Fibroblast of skin of left quadriceps (primary cell): ENCODE measurements at places on chromosomes 4 and X.

- no peak for DNase-seq
These were observed 4.0 kb downstream of the HAND2 start for GRCh38 chr4:173526027-173526482.

- DNase-seq, result no peak
These were observed 8.2 kb downstream of the SH3TC1 start for GRCh38 chr4:8207314-8207713.

DNA sequence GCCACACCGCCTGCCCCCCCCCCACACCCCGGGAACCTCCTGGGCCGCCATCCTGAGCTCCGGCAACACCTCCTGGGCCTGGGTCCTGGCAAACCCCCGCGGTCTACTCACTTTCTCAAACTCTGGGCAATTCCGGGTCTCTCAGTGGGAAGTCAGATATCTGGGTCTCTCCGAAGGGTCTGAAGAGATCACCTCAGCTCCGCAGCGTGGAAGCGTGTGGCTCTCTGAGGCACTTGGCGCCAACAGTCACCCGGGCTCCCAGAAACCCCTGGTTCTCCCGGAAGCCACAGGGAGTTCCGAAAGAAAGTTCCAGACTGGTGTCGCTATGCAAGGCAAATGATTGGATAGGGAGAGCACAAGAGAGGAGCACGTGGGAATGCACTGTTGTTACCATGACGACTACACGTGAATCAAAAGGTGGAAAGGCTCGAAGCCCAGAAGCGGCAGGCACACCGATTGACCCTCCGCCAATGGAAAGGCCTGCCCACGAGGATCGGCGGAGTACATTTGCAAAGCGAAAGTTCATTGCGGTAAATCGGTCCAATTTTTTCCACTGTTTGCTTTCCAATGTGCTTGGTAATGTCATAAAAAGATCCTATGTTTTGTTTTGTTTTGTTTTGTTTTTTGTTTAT, at the start of gene PNMA6E:
Gene PNMA6E (minus strand): TSS at position 218 of the 632 bp plus-strand sequence. CDS start 2,501 bp downstream, outside the sequence.
- no peak for DNase-seq

GRCh38 chr4:26093551-26093950, 179.5 kb downstream of the SMIM20 start:
- DNase-seq, result no peak

DNA sequence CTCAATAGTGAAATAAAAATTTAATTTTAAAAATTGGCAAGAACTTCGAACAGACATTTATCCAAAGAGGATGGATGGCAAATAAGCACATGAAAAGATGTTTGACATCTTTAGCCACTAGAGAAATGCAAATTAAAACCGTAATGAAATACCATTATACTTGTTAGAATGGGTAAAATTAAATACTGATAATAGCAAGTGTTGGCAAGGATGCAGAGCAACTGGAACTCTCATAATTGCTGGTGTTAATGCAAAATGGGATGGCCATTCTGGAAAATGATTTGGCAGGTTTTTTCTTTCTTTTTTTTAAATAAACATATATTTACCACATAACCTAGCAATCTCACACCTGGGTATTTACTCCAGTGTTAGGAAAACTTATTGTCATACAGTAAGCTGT, 51.7 kb downstream of the HERC3 start:
- DNase-seq, result no peak

- no peak for DNase-seq
These were observed 42.9 kb upstream of the PROM1 start for GRCh38 chr4:16126714-16127113.

DNA sequence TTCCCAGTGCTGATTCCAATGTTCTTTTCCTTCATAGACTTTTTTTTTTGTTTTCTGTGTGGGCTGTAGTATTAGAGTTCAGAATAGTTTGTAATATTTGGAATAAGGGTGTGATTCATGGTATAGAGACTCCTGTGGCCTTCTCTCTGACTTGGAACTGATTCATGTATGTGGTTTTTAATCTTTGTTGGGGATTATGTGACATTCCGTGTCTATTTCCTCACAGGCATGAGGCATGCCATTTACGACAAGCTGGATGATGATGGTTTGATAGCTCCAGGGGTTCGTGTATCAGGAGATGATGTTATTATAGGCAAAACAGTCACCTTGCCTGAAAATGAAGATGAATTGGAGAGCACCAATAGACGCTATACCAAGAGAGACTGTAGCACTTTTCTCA, 44.4 kb downstream of the POLR2B start:
- peak; percentile 86 for DNase-seq

DNA sequence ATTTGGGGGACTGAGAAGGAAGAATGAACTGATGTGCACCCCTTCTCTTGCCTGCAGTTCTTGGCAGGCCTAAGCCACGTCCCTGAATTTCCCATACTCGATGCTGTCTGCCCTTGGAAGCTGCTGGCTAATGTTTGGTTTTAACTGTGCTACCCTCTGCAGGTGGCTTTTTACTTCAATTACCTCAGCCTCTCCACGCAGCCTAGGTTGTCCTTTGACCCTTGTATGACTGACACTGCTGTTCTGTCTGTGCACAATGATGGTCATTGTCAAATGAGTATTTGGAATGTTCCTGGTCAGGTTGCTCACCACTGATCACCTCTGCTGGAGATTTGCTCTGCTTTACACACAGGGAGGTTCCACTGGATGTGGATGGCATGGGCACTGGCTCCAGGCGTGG, 137.1 kb downstream of the ZNF518B start:
- no peak for DNase-seq

DNA sequence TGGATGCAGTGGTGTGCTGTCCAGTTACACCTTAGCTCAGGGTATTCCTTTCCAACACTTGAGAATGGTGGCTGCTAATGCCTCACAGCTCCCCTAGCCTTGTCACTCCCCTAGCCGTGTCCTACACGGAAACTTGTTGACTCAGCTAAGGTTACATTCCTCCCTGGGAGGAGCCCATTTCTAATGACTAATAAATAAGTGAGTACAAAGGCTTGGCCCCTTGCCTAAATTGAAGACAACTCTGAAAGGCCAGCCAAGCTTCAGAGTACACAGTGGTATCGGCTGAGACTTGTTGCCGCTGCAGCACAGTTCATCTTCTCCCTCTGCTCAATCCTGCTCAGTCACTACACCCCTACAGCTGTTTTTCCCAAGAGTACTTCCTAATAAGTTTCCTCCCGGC, 21.2 kb upstream of the SLC25A31 start:
- DNase-seq, result peak; percentile 18

DNA sequence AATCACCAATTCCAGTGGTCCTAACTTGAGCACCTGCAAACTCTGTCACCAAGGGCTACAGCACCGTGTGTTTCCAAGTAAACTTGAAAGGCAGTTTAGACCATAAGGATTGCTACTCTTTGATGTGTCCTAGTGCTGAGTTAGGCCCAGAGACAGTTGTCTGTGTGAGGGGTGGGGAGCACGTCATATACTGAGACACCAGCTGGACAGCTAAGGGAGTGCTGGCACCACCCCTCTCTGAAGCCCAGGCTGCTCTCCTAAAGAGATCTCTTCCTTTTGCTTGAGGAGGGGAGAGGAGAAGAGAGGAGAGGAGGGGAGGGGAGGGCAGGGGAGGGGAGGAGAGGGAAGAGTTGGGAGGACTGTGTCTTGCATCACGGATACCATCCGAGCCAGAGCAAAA, 218.7 kb upstream of the TACR3 start:
- DNase-seq, result no peak

DNA sequence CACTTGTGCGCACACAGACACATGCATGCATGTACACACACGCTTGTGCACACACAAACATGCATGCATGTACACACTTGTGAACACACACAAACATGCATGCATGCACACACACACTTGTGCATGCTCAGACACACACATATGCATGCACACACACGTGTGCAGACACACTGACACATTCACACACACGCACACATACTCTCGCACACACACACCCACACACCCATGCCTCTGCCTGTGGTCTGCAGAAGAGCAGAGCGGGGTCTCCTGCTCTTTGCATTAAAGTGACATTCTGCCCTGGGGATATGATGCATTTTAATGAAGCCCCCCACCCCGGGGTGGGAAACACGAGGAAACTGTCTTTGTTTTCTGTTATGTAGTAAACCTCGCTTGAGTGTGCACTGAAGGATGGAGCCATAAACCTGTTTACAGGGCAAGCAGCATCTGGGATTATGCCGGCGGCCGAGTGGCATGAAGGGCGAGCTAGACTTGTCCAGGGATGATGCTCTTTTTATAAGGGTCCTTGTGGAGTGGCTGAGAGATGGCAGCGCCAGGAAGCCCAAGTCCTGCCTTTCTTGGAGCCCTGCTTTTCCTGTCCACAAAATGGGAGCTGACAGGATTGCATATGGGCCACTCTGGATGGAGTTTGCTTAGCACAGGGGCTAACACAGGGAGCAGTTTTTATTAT, 17.8 kb downstream of the PSAPL1 start:
- no peak for DNase-seq

- DNase-seq, result no peak
These were observed 111.8 kb downstream of the TMEM144 start for GRCh38 chr4:158322109-158322508.

DNA sequence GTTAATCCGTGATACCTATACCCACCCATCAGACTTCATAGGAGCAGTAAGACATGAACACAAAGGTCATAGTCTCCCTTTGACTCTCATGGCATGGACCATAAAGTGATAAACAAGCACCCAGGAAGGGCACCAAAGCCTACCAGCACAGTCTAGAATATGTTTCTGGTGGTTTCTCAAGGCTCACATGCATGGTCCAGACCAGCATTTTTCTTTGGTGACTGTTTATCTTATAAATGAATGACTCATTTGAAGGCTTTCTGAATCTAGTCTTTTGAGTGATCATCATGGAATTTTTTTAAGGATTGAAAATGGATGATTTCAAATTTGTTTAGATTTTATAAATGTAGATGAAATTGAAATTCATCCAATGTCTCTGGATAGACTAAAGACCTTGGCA, 32.0 kb upstream of the AMELX start:
- no peak for DNase-seq

DNA sequence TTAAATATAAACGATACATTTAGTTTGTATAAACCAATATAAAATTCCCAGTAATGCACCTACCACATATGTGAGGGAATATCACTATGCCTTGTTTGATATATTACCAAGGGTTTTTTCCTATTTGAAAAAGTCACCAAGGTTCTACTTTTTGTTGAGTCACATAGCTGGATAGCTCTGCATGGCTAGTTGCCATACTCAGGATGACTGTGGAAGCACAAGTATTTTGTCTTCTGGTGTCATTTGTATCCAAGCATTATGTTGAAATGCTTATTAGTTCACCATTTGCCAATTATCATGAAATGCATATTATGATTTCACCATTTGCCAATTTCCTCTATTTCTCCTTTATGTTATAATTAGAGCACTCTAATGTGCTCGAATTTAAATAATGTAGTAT, 162.7 kb upstream of the TTC29 start:
- no peak for DNase-seq

DNA sequence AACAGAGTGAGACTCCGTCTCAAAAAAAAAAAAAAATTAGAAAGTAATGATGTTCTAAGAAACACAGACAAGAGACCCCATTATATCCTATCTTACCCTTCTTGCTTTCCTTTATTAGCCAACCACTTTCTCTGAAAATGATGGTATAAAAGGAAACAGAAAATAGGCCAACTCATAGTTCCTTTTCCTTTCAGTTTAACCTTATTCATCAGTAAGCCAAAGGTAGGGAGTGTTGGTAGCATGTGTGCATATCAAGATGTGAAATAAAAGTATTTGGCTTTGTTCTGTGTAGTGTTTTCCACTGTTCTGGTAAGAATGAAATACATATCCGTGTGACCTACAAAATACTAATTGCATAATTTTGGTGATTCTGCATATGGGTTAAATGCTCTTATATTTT, 266.6 kb downstream of the ZNF674 start:
- no peak for DNase-seq

GRCh38 chr4:149766135-149766534, 49.5 kb downstream of the IQCM start:
- no peak for DNase-seq

GRCh38 chr4:118037955-118038354, 3.7 kb downstream of the NDST3 start:
- DNase-seq, result no peak

GRCh38 chr4:56077676-56078075, 128.9 kb downstream of the CEP135 start:
- no peak for DNase-seq

- no peak for DNase-seq
These were observed 8.2 kb downstream of the MID1 start for GRCh38 chrX:10612215-10612614.

DNA sequence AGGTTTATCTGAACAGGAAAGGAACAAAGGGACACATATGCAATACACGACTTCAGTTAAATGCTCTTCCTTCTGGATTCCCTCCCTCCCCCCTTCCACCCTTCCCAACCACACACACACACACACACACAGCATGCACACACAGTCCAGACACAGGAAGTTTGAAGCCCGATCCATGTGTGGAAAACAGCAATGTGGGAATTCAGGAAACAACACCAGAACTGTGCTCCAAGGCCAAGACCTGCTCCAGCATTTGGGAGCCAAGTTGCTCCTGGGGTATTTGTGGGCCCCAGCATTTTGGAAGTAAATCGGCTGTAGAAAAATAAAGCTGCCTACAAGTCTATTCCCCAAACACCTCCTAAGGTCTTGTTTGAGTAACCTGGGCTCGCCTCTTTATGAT, 5.6 kb upstream of the AMOT start:
- DNase-seq, result no peak

- no peak for DNase-seq
These were observed 776 bp downstream of the CEP44 start for GRCh38 chr4:174284487-174284886.

GRCh38 chrX:10050481-10050880, 83.3 kb downstream of the CLDN34 start:
- DNase-seq, result no peak

GRCh38 chr4:76160355-76160754, 12.2 kb upstream of the NUP54 start:
- no peak for DNase-seq

GRCh38 chr4:151566053-151566452, 157.1 kb downstream of the FHIP1A start:
- DNase-seq, result no peak

- DNase-seq, result no peak
These were observed 186.5 kb downstream of the MAB21L2 start for GRCh38 chr4:150768497-150768896.

GRCh38 chrX:115372152-115372551, 82.6 kb downstream of the LUZP4 start:
- DNase-seq, result no peak

DNA sequence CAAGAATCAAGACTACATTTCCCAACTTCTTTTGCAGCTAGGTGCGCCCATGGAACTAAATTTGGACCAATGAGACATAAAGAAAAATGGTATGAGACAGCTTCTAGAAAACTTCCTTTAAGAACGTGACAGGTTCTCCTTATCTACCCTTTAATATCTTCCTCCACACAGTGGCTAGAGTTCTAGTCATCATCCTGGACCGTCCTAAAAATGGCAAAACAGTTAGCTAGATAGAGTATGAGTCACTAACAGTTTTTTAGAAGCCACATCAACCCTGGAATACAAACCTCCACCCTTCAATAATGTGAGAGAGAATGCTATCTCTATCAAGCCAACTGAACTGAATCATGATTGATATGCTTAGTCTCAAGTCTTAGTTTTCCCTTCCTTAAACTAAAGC, 267.9 kb upstream of the SLC7A11 start:
- no peak for DNase-seq
